ENCODE measurements at places on chromosomes 16 and 17.

DNA sequence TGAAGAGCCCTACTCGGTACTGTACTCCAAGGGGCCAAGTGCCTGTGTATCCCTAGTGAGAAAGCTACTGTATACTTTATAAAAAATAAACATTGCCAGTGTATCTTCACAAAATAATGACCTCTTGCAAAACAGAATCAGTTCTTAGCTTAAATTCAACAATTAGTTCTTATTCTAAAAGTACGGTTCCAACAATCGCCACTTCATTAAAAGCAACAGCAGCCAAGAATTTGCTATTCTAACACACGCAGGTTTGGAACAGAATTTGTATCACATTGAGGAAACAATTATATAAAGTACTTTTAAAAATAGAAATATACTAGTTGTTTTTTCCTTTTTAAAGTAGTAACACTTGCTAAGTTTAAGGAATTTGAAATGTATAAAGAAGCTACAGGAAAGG is 48.5 kb downstream of the CEP95 start:
- DNase-seq: no peak

GRCh38 chr16:4612474-4612931 is 2.2 kb downstream of the UBALD1 start:
- no peak for DNase-seq

GRCh38 chr16:49788572-49788971 is 67.3 kb downstream of the ZNF423 start:
- DNase-seq: no peak

- DNase-seq: peak; percentile 51
Measured at GRCh38 chr17:10737168-10737622, 7.4 kb upstream of the TMEM220 start.

DNA sequence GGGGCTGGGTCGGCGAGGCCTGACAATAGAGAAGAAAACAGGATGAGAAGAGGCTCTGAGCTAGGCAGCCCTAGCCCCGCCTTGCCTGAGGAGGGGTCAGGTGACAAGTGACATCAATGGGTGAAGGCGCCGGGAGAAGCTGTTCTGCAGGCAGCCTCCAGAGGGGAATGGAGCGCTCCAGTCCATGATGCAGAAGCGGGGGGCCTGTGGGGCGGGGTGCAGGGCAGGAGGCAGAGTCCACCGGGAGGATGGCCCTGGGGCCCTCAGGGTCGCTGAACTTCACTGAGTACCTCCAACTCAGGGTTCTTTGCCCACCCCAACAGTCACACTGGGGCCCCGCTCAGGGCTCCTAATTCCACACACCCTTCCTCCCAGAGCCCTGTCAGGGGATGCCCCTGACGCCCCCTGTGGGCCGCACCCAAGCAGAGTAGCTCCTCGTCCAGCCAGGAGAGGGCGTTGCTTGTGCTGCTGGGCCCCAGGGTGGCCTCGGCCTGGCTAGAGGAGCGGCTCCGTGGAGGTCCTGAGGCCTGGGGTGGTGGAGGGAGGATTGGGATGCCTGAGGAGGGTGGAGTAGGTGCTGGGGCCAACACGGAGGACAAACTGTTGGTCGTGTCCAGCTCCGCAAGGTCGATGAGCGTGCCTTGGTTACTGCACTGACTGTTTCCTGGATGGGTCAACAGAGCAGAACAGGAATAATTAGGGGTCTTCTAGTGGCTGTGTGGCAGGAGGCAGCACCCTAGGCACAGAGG is 20.8 kb downstream of the GGA3 start:
- DNase-seq: peak; percentile 13

- no peak for DNase-seq
Measured at GRCh38 chr17:76207275-76208059, 32.8 kb downstream of the RNF157 start.

DNA sequence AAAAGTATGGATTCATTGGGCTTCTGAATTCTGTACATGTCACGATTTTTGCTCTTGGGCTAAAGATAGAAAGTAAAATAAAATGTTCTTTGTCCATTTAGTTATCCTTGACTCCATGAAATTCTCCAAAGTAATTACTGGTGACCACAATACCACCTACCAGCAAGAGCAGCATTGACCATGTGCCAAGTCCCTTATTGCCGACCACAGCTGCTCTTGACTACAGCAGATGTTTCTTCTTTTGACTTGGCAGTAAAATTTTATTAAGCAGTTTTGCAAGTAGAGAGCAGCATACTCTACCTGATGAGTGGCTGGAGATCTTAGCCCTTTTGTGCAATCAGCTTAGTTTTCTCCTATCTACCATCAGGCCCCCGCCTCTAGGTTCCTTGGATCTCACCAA is 152.2 kb upstream of the TBX2 start:
- DNase-seq: peak; percentile 97
